Psoas muscle (tissue), 8 donors: ENCODE measurements at places on chromosomes 7 and 10. TPM values are rescaled to one million over a fixed set of nuclear protein-coding genes. Genes with fewer than 3 reads are reported as not detected.

DNA sequence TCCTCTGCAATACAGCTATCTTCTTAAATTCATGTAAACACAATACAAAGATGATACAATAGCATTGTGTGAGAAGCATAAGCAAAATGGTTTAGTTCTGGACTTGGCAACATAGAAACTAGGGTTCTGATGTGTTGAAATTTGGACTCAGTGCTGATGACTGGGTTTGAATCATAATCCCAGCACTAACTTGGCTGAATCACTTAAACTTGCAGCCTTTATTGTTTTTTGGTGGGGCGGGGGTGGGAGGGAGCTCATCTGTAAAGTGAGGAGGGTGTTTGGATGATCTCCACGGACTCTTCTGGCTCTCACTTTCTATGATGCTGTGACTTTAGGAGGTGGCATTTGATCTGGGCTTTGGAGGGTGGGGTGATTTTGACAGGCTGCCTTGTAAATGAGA is 158.2 kb downstream of the WNT2 start:
- peaks cover 5% of the 10 kb centered on the region for H3K4me1 ChIP-seq
- DNase-seq: no peak
- no peak overlapping the region for H3K4me3 ChIP-seq
- no peaks in the 10 kb centered on the region for H3K27me3 ChIP-seq

GRCh38 chr7:93055543-93056107 is 62.2 kb downstream of the SAMD9 start:
- no peak overlapping the region for H3K27ac ChIP-seq
- no peaks in the 10 kb centered on the region for H3K27me3 ChIP-seq
- H3K36me3 ChIP-seq: no peaks in the 10 kb centered on the region
- H3K4me1 ChIP-seq: peaks cover 5% of the 10 kb centered on the region
- no peak for DNase-seq
- no peak overlapping the region for H3K4me3 ChIP-seq

DNA sequence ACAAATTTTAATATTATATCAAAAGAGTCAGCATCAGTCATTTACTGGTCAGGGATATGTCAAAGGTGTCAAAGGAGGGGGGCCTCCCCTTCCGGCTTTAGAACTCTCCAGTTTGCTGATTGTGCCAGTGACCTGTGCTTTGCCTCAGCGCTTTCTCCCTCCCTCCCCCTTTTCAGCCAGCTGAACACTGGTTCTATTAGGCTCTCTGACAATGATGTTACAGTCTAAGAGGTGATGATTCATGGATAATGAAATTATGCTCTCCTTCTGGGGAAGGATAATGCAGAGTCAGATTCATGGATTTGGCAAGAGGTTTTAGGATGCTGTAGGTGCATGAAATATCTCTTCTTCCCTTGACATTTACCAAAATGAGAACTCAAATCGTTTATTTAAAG is 6.1 kb downstream of the LRRTM3 start:
- H3K4me3 ChIP-seq: no peak overlapping the region
- DNase-seq: no peak
- peaks cover 5% of the 10 kb centered on the region for H3K27me3 ChIP-seq
- H3K36me3 ChIP-seq: no peaks in the 10 kb centered on the region
- H3K27ac ChIP-seq: no peak overlapping the region
- H3K4me1 ChIP-seq: peaks cover 15% of the 10 kb centered on the region

DNA sequence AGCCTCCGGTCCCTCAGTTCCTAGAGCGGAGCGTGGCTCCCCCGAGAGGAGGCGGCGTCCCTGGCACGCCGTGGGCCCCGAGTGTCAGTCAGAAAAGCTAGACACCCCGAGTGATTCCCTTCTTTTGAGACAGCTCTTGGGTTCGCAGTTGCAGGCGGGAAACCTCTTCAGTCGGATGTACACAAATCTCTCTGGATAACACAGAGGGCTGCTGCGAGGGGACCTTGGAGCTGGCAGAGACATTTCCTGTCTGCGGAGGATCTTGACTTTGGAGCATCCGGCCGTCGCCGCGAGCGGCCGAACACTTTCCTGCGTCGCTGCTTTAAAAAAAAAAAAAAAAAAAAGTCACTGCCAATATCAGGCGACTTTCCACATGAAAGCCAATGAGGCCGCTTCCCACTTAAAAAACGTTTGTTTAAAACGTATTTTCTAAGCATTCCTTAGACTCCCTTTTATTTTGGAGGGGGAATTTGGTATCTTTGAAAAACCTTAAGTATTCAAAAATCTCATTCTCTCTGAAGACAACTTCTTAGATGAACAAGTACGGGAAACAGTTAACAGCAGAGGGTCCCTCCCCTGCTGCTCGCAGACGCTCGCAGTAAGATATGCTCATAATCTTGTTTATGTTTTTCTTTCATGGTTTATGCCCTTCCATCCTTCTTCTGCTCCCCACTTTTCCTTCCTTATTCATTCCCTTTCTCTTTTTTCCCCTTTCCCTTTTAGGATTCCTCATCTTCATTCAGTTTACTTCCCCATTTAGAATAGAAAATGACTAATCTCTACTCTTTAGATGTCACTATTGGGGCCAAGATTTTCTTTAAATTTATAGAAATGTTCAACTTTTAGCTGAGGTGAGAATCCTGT is 10.0 kb downstream of the HHEX start:
- H3K4me1 ChIP-seq: peaks cover 11% of the 10 kb centered on the region
- H3K4me3 ChIP-seq: peak overlapping the region; percentile 60
- H3K36me3 ChIP-seq: peaks cover 10% of the 10 kb centered on the region
- H3K27me3 ChIP-seq: peaks cover 3% of the 10 kb centered on the region

The ABCB4 gene
- 2.5 TPM for total RNA-seq

The AGBL3 gene
- 1.9 TPM for total RNA-seq

DNA sequence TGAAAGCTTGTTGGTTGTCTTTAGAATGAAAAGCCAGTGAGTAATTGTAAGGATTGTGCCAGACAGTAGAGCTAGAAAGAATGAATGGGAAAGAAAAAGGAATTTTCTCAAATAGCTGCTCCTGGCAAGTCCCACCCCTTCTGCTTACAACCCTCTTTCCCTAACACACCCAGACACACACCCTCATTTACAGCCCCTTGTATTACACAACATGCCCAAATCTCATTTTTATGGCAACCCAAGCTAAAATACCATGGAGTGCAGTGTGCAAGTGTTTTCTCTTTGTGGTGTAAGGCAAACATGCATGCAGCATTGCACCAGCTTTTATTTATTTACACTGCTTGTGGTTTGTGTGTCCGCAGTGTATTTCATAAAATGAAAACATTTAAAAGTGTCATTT is 1.5 kb downstream of the PRKAR2B start:
- H3K27ac ChIP-seq: no peak overlapping the region
- H3K4me1 ChIP-seq: peaks cover 15% of the 10 kb centered on the region
- no peaks in the 10 kb centered on the region for H3K36me3 ChIP-seq
- no peak for DNase-seq
- H3K4me3 ChIP-seq: peak overlapping the region; percentile 77

DNA sequence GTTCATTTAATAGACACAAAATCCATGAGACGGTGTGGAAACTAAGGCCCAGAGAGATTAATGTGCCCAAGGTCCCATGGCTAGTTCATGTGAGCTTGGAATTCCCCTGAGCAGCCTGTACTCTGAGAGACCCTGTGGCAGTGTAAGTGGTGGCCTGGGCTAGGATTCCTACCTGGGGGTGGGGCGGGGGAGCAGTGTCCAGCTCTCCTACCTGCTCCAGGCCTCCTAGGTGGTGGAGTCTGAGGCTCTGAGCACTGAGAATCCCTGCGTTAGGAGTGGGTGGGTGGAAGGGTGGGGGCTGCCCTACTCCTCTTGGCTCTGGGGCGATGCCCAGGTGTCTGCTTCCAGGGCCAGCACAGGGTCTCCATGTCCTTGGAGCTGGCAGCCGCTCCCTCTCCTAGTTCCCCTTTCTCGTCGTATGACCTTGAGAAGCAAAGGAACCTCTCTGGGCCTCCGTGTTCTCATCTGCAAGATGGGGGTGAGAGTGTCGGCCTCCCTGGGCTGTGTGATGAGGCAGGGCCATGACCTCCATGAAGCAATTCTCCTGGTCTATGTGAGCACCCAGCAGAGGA is 2.5 kb downstream of the SNCG start:
- H3K27me3 ChIP-seq: no peaks in the 10 kb centered on the region
- no peak overlapping the region for H3K4me3 ChIP-seq
- H3K27ac ChIP-seq: no peak overlapping the region

DNA sequence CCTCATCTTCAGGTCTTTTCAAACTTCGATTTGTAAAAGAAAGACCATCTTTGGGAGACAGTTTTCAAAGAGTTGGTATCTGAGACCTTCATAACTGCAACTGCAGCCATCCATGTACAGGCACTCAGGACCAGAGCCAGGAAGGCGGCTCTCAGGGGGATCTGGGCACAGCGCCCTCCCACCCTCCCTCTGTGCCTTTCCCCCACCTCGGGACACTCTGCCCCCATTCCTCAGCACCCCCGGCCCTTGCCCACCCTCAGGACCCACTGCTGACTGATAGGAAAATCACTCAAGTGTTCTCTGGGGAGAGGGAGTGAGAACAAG is 143.6 kb downstream of the CUBN start:
- peak overlapping the region; percentile 70 for H3K27ac ChIP-seq
- H3K36me3 ChIP-seq: no peaks in the 10 kb centered on the region
- no peaks in the 10 kb centered on the region for H3K4me1 ChIP-seq
- DNase-seq: no peak

- no peak overlapping the region for H3K4me3 ChIP-seq
- H3K27me3 ChIP-seq: no peaks in the 10 kb centered on the region
- no peaks in the 10 kb centered on the region for H3K4me1 ChIP-seq
Measured at GRCh38 chr10:121694327-121694965, 96.2 kb upstream of the FGFR2 start.

GRCh38 chr7:66039094-66039670 is 36.4 kb upstream of the ASL start:
- no peak overlapping the region for H3K4me3 ChIP-seq
- no peak for DNase-seq
- no peaks in the 10 kb centered on the region for H3K4me1 ChIP-seq
- no peak overlapping the region for H3K27ac ChIP-seq

The CSGALNACT2 gene
- 18.9 TPM for total RNA-seq

GRCh38 chr10:31650010-31650409 is 278.6 kb downstream of the ARHGAP12 start:
- peak overlapping the region; percentile 53 for H3K4me3 ChIP-seq
- H3K36me3 ChIP-seq: no peaks in the 10 kb centered on the region
- peak; percentile 89 for DNase-seq
- no peaks in the 10 kb centered on the region for H3K4me1 ChIP-seq

DNA sequence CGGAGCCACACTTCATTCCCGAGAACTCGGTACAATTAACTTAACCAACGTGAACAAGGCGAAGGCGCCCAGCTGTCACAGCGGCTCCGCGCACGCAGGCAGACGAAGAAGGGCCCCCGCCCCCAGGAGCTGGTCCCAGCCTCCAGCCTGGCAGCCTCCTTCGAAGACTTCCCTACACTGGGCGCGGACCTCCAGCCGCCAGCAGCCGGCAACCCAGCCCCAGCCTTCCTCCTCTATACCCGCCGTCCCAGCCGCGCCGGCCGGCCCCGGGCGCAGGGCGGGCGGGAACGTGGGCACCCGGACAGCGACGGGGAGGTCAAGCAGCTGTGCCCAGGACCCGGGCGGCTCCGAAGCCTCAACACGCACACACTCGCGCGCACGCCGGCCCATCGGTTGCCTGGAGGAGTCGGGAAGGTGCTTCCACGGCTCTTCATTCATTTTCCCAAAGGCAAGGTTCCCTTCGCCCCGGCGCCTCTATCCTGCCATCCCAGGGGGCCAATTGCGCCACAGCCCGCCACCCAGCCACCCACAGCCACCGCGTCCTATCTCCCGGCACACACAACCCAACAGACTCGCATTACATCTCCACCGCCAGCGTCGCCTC is 1.6 kb downstream of the CHST15 start:
- no peaks in the 10 kb centered on the region for H3K36me3 ChIP-seq
- H3K27me3 ChIP-seq: no peaks in the 10 kb centered on the region
- H3K4me3 ChIP-seq: peak overlapping the region; percentile 79

GRCh38 chr7:28096713-28097112 is 83.9 kb downstream of the JAZF1 start:
- no peaks in the 10 kb centered on the region for H3K27me3 ChIP-seq
- H3K27ac ChIP-seq: no peak overlapping the region
- no peak overlapping the region for H3K4me3 ChIP-seq
- peaks cover 5% of the 10 kb centered on the region for H3K4me1 ChIP-seq

DNA sequence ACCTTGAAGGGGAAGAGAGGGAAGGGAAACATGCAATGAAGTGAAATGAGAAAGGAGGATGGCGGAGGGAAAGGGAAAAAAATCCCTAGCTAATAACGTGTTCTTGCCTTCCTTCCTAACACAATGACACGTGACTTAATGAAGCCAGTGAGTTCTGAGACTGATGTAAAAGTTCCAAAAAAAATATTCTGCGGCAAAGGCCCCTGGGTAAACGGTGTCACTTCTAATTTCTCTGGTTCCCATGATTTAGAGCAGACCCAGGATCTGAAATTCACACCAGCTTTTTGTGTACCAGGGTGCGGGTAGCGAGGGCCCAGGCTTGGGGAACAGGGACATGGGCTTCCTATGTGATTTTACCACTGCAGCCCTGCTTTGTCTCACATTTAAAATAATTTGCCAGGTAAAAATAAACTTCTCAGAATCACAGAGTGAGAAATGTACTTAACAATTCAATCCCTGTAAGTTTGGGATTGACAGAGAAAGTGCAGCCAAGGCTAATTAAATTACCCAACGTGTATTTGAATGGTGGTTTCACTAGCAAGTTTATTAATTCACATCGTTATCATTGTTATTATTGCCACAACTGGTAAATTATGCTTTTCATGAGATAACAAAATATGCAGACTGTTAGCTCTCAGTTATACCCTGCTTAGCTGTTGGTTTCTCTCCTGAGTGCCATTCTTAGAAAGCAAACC is 182.4 kb downstream of the SEM1 start:
- H3K27ac ChIP-seq: no peak overlapping the region
- H3K4me1 ChIP-seq: no peaks in the 10 kb centered on the region
- no peak overlapping the region for H3K4me3 ChIP-seq
- H3K36me3 ChIP-seq: no peaks in the 10 kb centered on the region
- no peak for DNase-seq
- H3K27me3 ChIP-seq: no peaks in the 10 kb centered on the region

The NEBL gene
- 1.5 TPM for total RNA-seq

GRCh38 chr10:79038104-79038840 is 30.5 kb upstream of the ZMIZ1 start:
- no peaks in the 10 kb centered on the region for H3K27me3 ChIP-seq
- DNase-seq: no peak
- H3K4me3 ChIP-seq: no peak overlapping the region
- H3K4me1 ChIP-seq: peaks cover 10% of the 10 kb centered on the region
- peak overlapping the region; percentile 43 for H3K27ac ChIP-seq

- peaks cover 23% of the 10 kb centered on the region for H3K4me1 ChIP-seq
- no peak for DNase-seq
- H3K36me3 ChIP-seq: peaks cover 27% of the 10 kb centered on the region
Measured at GRCh38 chr10:50585921-50586739, 37.6 kb downstream of the SGMS1 start.

DNA sequence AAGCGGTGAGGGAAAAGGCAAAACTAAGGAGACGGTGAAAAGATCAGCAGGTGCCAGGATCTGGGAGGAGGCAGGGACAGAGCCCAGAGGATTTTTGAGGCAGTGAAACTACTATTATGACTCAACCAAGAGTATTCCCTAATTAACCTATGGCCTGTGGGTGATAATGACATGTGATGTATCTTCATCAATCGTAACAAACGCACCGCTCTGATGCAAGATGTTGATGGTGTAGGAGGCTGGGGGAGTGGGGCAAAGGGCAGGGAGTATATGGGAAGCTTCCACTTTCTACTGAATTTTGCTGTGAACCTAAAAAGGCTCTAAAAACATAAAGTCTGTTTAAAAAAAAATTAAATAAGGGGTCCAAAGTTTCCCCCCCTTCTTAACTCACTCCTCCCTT is 25.5 kb upstream of the EZH2 start:
- no peak overlapping the region for H3K4me3 ChIP-seq
- no peaks in the 10 kb centered on the region for H3K4me1 ChIP-seq
- no peaks in the 10 kb centered on the region for H3K27me3 ChIP-seq
- no peaks in the 10 kb centered on the region for H3K36me3 ChIP-seq

The LRGUK gene
- total RNA-seq: 0.43 TPM

- no peak within 1 kb of the TSS for H3K27ac ChIP-seq
- H3K4me3 ChIP-seq: no peak within 1 kb of the TSS
- H3K27me3 ChIP-seq: no peaks in the 10 kb centered on the region
- no peak for DNase-seq
Measured at GRCh38 chr10:122271076-122271475, at the start of gene BTBD16. Gene BTBD16, plus strand, starts transcription at chr10:122271296. Its CDS starts 3,786 bp downstream, at chr10:122275082.
